ENCODE measurements at places on chromosomes 16 and 17.
A peak's percentile ranks its signal among the peaks of the same experiment; 100 is the strongest.

DNA sequence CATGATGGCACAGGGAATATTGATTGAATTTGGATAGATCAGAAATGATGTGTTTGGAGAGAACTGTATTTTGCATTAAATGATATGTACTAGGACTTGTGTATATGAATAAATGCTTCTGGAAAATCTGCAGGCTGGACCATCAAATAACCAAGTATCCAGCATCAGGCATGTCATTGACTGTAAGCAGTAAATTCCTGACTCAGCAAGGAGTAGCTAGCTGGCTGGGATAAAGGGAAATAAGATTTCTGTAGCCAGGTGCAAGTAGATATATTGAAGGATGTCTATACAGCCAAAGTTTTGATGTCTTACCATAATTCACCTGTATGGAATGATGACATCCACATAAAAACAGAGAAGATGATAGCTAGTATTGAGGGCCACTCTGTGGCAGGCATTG, 809.6 kb downstream of the CDH11 start:
- H3K27ac ChIP-seq = no peak overlapping the region
- H3K4me1 ChIP-seq = no peaks in the 10 kb centered on the region
- H3K27me3 ChIP-seq = no peaks in the 10 kb centered on the region

DNA sequence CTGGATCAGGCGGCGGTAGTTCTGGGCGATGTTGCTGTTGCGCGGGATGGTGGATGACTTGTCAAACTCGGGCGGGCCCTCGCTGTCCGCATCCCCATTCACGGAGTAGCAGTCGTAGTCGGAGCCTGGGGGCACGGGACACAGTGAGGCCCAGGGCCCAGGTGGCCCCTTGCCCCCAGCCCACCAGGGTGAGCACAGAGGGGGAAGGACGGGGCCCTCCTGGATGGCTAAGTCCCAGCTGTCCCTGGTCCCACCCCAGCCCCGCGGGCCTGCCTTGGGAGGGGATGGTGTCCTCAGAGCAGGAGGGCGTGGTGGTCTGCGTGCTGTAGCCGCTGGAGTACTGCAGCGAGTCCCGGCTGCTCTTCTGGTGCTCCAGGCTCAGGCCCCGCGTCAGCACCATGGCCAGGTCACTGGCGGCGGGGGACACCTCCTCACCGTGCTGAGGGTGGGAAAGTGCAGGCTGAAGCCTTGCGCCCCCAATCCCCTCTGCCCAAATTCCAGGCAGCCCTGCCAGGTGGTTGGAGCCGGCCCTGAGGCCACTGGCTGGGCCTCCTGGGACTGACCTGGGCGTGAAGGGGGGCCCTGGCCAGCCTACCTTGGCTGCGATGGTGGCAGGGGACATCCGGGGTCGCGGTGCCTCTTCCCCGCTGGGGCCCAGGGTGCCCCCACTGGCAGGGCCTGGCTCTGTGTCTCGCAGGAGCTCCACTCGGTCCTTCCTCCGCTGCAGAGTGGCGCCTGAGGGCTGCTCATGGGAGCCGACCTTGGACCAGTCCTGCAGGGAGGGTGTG, 18.2 kb downstream of the IL34 start:
- no peaks in the 10 kb centered on the region for H3K4me1 ChIP-seq
- H3K27me3 ChIP-seq = no peaks in the 10 kb centered on the region
- no peak overlapping the region for H3K27ac ChIP-seq
- DNase-seq = no peak

DNA sequence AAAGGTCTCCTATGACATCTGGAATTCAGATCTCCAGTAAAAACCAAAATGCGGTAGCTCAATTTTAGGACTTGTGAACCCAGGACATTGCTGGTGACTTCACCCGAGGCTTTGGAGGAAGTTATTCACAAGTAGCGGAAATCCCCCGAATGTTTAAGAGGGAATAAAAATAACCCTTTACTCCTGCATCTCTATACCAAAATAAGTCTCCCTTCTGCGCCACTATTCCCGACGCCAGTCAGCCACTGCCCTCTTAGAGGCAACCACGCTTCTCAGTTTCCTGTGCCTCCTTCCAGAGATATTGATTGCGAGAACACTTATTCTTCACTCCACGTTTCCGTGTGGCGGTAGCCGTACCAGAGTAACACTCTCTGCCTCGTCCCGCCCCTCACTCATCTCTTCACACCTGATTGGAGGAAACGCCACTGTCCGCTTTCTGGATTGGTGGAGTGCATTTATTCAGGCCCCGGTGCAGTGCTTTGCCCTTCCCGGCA, 27.4 kb downstream of the EMP2 start:
- H3K4me3 ChIP-seq = peak overlapping the region; percentile 76
- no peaks in the 10 kb centered on the region for H3K36me3 ChIP-seq
- no peaks in the 10 kb centered on the region for H3K4me1 ChIP-seq
- H3K27ac ChIP-seq = peak overlapping the region; percentile 86
- peaks cover 60% of the 10 kb centered on the region for H3K27me3 ChIP-seq
- DNase-seq = peak; percentile 1

- DNase-seq = no peak
- H3K4me1 ChIP-seq = no peaks in the 10 kb centered on the region
- no peak overlapping the region for H3K27ac ChIP-seq
- no peak overlapping the region for H3K4me3 ChIP-seq
Measured at GRCh38 chr16:61412562-61412961, 623.7 kb downstream of the CDH8 start.

DNA sequence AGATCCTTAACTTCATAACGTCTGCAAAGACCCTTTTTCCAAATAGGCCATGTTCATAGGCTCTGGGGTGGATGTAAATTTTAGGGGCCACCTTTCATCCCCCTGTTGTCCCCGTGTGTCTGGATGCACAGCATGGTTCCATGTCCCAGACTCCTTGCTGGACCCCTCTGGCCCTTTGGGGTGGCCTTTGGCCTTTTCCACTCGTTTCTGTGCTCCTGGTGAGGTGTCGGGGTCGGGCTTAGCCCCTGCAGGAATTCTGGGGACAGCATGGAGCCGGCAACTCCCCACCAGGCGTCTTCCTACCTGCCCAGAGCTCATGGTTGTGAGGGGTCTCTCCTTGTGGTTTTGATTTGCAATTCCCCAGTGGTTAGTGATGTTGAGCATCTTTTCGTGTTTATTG, 183.5 kb downstream of the SEC14L1 start:
- H3K4me1 ChIP-seq = peaks cover 33% of the 10 kb centered on the region
- H3K36me3 ChIP-seq = peaks cover 19% of the 10 kb centered on the region
- peak overlapping the region; percentile 92 for H3K27ac ChIP-seq

DNA sequence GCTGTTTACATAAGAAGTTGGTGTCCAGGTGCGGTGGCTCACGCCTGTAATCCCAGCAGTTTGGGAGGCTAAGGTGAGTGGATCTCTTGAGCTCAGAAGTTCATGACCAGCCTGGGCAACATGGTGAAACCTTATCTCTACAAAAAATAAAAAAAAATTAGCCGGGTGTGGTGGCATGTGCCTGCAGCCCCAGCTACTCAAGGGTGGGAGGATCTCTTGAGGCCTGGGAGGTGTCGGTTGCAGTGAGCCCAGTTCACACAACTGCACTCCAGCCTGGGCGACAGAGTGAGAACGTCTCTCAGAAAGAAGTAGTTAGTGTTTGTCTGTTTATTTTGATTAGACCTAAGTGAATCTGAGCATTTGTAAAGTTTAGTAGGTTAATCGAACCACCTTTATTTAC, 12.8 kb downstream of the DDX19A start:
- H3K27me3 ChIP-seq = no peaks in the 10 kb centered on the region
- H3K36me3 ChIP-seq = peaks cover 95% of the 10 kb centered on the region
- no peak for DNase-seq
- no peaks in the 10 kb centered on the region for H3K4me1 ChIP-seq

DNA sequence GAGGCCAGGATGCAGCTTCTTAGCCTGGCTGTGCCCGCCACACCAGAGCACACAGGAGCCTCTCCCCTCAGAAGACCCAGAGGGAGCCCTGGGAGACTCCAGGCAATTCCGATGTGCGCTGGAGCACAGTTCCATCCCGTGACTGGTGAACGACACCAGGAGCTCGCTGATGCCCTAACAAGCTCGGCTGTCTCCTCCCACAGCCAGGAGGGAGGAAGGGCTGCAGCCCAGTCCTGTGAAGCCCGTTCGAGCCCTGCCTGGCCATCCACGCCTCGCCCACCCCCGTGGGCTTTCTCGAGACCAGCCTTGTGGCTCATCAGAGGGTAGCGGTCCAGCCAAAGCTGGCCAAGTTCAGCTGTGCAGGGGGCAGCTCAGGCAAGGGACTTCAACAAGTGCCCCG, 21.8 kb upstream of the RASD1 start:
- DNase-seq = no peak
- H3K36me3 ChIP-seq = no peaks in the 10 kb centered on the region
- H3K4me1 ChIP-seq = no peaks in the 10 kb centered on the region
- no peak overlapping the region for H3K4me3 ChIP-seq
- H3K27ac ChIP-seq = no peak overlapping the region

- no peak for DNase-seq
- peaks cover 8% of the 10 kb centered on the region for H3K36me3 ChIP-seq
- peaks cover 86% of the 10 kb centered on the region for H3K27me3 ChIP-seq
- peaks cover 20% of the 10 kb centered on the region for H3K4me1 ChIP-seq
- H3K27ac ChIP-seq = no peak within 1 kb of the TSS
Measured at GRCh38 chr17:7444682-7445618, at the start of gene CHRNB1. CHRNB1 (plus strand) TSS chr17:7445061; CDS start chr17:7445128, 67 bp downstream.

DNA sequence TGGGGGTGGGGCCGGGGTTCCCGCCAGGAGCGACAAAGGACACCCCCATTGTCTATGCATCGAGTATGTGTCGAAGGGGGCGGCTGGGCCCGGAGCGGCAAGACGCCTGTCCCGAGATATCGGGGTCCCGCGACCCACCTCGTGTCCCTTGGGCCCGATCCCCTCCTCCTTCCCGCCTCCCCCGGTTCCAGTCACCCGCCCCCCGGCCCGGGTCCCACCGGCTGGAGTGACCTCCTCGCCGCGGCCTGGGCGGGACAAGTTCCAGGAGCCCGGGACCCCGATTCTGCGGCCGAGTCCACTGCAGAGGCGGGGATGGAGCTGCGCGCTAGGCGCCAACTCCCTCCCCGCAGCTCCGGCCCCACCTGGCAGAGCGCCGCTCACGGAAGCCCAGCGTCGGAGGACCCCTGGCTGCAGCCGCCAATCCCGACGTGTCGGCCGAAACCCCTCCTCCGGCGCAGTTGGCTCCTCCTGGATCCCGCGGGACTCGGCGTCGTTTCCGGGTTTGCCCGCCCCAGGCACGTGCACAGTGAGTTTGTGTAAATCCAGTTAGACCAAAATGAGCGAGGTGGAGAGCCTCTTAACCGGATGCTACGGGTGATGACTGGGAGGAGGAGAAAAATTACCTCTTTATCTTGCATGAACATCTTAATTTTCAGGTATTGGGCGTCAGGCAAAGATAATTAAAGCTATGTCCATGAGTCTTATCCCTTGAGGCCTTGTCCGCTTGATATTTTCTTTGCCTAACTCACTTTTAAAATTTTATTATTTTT, at the start of gene NMRAL1:
Gene NMRAL1 (minus strand): TSS at position 434 of the 770 bp plus-strand sequence. CDS start 493 bp downstream, outside the sequence.
- H3K36me3 ChIP-seq = peaks cover 21% of the 10 kb centered on the region
- peaks cover 34% of the 10 kb centered on the region for H3K4me1 ChIP-seq
- peak within 1 kb of the TSS; percentile 89 for H3K27ac ChIP-seq

DNA sequence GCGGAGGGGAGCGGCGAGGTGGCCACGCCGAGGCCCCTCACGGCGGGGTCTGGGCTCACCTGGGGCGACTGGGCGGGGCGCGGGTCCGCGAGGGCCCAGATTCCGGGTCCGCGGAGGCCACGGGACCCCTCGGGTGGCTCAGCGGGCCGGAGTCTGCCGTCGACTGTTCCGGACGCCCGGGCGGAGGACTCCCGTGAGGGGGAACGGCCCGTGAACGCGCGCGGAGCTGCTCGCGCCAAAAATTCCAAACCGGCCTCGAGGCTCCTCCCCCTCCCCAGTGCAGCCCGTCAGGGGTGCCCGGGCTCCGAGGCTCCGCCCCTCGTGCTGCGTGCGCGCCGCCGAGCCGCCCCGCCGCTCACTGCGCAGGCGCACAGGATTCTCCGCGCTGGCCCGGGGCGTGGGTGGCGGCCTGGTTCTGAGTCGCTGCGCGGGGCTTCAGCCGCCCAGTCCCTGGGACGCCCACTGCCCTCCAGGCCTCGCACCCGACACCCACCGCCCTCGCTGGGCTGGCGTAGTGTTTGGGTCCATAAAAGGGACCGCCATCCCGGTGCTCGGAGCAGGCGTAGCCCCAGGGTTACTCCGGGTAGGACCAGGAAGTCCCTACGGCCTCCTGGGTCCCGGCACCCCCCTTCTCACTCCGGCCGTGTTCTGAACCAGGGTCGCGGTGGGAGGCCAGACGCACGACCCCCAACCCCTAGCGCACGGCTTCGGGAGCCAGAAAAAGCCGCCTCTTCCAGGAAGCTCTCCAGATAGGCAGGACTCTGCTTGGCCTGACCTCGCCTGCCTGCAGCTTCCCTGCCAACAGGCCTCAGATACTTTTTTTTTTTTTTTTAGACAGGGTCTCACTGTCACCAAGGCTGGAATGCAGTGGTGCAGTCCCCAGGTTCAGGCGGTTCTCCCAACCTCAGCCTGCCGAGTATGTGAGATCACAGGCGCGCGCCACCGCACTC, at the start of gene PKMYT1:
Gene PKMYT1 (minus strand): TSS at position 220 of the 950 bp plus-strand sequence. CDS start 789 bp downstream, outside the sequence.
- H3K36me3 ChIP-seq = peaks cover 4% of the 10 kb centered on the region
- H3K4me1 ChIP-seq = peaks cover 11% of the 10 kb centered on the region
- no peaks in the 10 kb centered on the region for H3K27me3 ChIP-seq
- peak within 1 kb of the TSS; percentile 78 for H3K4me3 ChIP-seq
- H3K27ac ChIP-seq = peak within 1 kb of the TSS; percentile 84
- DNase-seq = peak; percentile 93

GRCh38 chr17:2723997-2724783, 12.6 kb upstream of the CLUH start:
- H3K36me3 ChIP-seq = no peaks in the 10 kb centered on the region
- H3K27ac ChIP-seq = no peak overlapping the region
- no peak for DNase-seq
- no peaks in the 10 kb centered on the region for H3K4me1 ChIP-seq

GRCh38 chr17:47717979-47718621, 14.9 kb upstream of the TBX21 start:
- H3K27ac ChIP-seq = peak overlapping the region; percentile 79
- H3K27me3 ChIP-seq = no peaks in the 10 kb centered on the region
- H3K4me1 ChIP-seq = peaks cover 89% of the 10 kb centered on the region
- no peak for DNase-seq
- H3K36me3 ChIP-seq = peaks cover 14% of the 10 kb centered on the region

DNA sequence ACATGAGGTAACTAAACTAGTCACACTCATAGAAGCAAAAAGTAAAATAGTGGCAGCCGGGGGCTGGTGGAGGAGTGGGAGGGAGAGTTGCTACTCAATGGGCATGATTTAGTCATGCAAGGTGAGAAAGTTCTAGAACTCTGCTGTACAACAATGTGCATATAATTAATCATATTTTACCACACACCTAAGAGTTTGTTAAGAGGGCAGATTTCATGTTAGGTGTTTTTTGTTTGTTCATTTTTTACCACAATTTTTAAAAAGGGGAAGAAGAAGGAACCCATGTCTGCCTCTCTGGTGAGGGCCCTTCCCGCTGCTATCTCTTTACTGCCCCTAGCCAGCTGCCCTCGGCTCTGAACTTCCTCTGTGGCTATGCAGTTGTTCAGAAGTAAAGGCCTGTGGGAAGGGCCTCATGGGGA, 11.2 kb downstream of the CD300LB start:
- no peak overlapping the region for H3K4me3 ChIP-seq
- no peak for DNase-seq
- peaks cover 59% of the 10 kb centered on the region for H3K27me3 ChIP-seq
- H3K36me3 ChIP-seq = no peaks in the 10 kb centered on the region

- H3K36me3 ChIP-seq = peaks cover 3% of the 10 kb centered on the region
- H3K4me1 ChIP-seq = peaks cover 27% of the 10 kb centered on the region
- H3K27ac ChIP-seq = peak overlapping the region; percentile 48
- DNase-seq = no peak
- no peak overlapping the region for H3K4me3 ChIP-seq
Measured at GRCh38 chr17:78329263-78330059, 30.4 kb downstream of the SOCS3 start.

All from effector memory CD8-positive, alpha-beta T cell (primary cell).